ENCODE measurements at places on chromosomes 12 and 14. TPM values are rescaled to one million over a fixed set of nuclear protein-coding genes. Genes with fewer than 3 reads are reported as not detected.

DNA sequence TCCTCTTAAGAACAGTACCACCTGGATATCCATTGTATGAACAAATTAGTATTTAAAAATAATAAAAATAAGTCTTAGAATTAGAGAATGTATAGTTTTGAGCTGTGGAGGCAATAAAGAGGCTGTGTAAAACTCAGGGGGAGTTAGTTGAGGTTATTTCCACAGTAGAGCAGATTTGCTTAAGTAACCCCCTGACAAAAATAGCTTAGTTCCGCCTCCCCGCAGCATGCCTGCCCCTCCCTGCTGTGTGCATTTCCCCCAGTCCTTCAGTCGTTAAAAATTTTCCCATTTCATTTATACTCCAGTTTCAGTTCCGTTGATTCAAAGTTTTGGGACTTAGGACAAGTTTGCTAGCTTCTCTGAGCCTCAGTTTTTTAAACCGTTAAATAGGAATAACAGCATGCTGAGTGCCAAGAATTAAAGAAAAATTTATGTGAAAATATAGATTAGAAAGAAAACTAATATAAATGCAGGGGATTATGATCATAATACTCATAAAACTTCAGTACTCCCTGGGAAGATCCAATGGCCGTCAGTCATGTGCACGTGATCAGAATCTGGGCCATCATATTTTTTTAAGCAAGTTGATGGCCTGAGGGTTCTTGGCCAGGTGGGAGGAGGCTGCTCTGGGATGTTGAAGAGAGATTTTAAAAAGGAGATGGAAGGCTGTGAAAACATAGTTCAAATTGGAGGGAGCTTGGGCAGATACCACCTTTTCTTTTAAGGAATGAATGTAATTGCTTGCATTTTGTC, 14.5 kb upstream of the SLC38A2 start:
- no peaks in the 10 kb centered on the region for H3K27me3 ChIP-seq
- no peaks in the 10 kb centered on the region for H3K36me3 ChIP-seq
- peak overlapping the region; percentile 8 for H3K4me3 ChIP-seq
- no peak overlapping the region for H3K27ac ChIP-seq
- H3K4me1 ChIP-seq = peaks cover 31% of the 10 kb centered on the region
- no peak for DNase-seq

- no peak for DNase-seq
- H3K27me3 ChIP-seq = peaks cover 4% of the 10 kb centered on the region
- no peak overlapping the region for H3K4me3 ChIP-seq
- no peaks in the 10 kb centered on the region for H3K36me3 ChIP-seq
- H3K4me1 ChIP-seq = no peaks in the 10 kb centered on the region
- H3K27ac ChIP-seq = no peak overlapping the region
Measured at GRCh38 chr12:112868459-112869041, 38.2 kb upstream of the OAS1 start.

- H3K27me3 ChIP-seq = no peaks in the 10 kb centered on the region
- no peak overlapping the region for H3K4me3 ChIP-seq
- DNase-seq = no peak
- no peaks in the 10 kb centered on the region for H3K36me3 ChIP-seq
- no peaks in the 10 kb centered on the region for H3K4me1 ChIP-seq
Measured at GRCh38 chr12:31832740-31833729, 104.2 kb upstream of the AMN1 start.

The NGDN gene
- 27.2 TPM for total RNA-seq

DNA sequence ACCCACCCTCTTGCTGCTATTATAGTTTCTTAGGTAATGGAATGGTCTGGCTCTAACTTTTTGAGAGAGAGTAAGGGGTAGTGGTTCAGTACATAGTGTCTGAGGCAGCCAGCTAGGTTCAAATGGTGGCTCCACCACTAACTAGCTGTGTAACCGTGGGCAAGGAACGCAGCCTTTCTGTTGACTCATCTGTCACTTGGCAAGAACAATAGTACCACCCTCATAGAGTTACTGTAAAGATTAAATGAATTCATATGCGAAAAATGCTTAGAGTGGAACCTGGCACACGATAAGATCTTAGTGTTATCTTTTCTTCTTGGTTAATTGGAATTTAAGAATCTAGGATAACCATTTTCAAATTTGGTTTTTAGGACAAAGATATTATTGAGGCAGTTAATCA, 14.0 kb downstream of the CCDC62 start:
- no peaks in the 10 kb centered on the region for H3K4me1 ChIP-seq
- H3K27ac ChIP-seq = no peak overlapping the region
- no peak overlapping the region for H3K4me3 ChIP-seq
- no peaks in the 10 kb centered on the region for H3K36me3 ChIP-seq

DNA sequence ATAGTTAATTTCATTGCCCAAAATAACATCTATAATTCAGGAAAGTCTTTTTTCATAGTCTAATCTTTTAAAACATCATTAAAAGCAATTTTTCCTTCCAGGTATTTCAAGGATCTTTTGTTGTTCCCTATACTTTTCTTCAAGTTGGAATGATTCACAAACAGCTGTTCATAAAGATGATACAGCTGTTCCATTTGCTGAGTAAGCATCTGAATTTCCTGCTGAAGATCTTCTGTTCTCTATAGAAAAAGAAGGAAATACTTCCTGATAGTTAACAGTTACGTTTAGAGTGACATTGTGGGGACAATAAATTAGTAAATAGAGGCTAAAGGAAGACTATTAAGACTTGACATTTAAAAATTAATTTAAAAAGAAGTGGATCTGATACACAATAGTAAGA, 30.3 kb upstream of the ESR2 start:
- H3K27ac ChIP-seq = no peak overlapping the region
- no peaks in the 10 kb centered on the region for H3K27me3 ChIP-seq
- H3K4me3 ChIP-seq = no peak overlapping the region
- H3K4me1 ChIP-seq = no peaks in the 10 kb centered on the region
- DNase-seq = no peak

The SOCS2 gene
- total RNA-seq = 53.6 TPM

DNA sequence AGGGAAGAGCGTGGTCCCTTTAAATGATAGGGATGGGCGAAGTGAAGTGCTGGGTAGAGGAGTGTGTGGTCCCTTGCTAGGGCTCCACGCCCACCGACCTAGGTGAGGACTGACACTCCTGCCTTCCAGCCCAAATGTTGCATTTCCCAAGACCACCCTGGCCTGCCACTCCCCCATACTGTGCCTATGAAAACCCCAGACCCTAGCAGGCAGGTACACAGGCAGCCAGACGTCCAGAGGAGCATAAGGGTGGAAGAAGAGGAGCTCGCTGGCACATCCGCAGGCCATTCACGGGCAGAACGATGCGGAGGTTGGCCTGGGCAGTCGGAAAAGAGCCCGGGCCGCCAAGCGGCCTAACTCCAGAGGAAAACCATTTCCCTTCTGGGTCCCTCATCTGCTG, 817 bp upstream of the IPO8 start:
- H3K36me3 ChIP-seq = no peaks in the 10 kb centered on the region
- H3K4me3 ChIP-seq = no peak overlapping the region
- no peak for DNase-seq
- no peak overlapping the region for H3K27ac ChIP-seq
- peaks cover 31% of the 10 kb centered on the region for H3K4me1 ChIP-seq
- H3K27me3 ChIP-seq = no peaks in the 10 kb centered on the region

GRCh38 chr12:132313182-132313581, 16.2 kb downstream of the GALNT9 start:
- H3K27ac ChIP-seq = no peak overlapping the region
- peaks cover 4% of the 10 kb centered on the region for H3K27me3 ChIP-seq
- H3K4me1 ChIP-seq = no peaks in the 10 kb centered on the region
- no peak for DNase-seq

GRCh38 chr12:129903956-129904829, at the start of gene TMEM132D:
Gene TMEM132D (minus strand): TSS chr12:129904025.
- H3K36me3 ChIP-seq = no peaks in the 10 kb centered on the region
- DNase-seq = no peak
- H3K4me1 ChIP-seq = no peaks in the 10 kb centered on the region
- H3K27ac ChIP-seq = no peak within 1 kb of the TSS
- H3K27me3 ChIP-seq = peaks cover 27% of the 10 kb centered on the region
- H3K4me3 ChIP-seq = no peak within 1 kb of the TSS

The MANSC4 gene
- total RNA-seq = not detected

- no peaks in the 10 kb centered on the region for H3K4me1 ChIP-seq
- H3K27ac ChIP-seq = peak within 1 kb of the TSS; percentile 48
- H3K4me3 ChIP-seq = peak within 1 kb of the TSS; percentile 59
Measured at GRCh38 chr14:23183479-23183878, at the start of gene SLC7A8. Gene SLC7A8 (minus strand): TSS chr14:23183660. CDS start chr14:23182914, 746 bp downstream.

The MDGA2 gene
- not detected for total RNA-seq

- no peaks in the 10 kb centered on the region for H3K4me1 ChIP-seq
- no peaks in the 10 kb centered on the region for H3K36me3 ChIP-seq
- H3K4me3 ChIP-seq = no peak overlapping the region
- peaks cover 85% of the 10 kb centered on the region for H3K27me3 ChIP-seq
- no peak for DNase-seq
Measured at GRCh38 chr14:36508418-36509068, 11.5 kb downstream of the NKX2-1 start.

DNA sequence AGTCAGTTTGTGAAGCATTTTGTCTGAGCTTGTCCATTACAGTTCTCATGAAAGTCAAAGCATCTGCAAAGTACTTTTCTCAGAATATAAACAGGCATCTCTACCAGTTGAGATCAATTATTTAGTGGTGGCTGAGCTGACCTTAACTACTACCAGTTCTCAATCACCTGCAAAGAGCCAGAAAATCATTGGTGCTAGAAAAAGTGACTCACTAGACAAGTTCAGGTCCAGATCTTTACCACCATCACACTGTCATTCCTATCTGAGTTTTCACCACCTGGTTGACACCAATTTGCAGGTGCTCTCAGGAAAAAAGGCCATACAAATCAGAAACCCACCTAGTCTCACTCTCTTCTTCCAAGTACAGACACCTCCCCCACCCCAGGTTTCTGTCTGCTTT, 33.3 kb downstream of the ITPR2 start:
- no peaks in the 10 kb centered on the region for H3K27me3 ChIP-seq
- H3K27ac ChIP-seq = no peak overlapping the region
- DNase-seq = no peak
- no peaks in the 10 kb centered on the region for H3K36me3 ChIP-seq
- H3K4me1 ChIP-seq = peaks cover 38% of the 10 kb centered on the region

The R3HDM2 gene
- total RNA-seq = 50.1 TPM

The LAG3 gene
- total RNA-seq = 0.27 TPM

- no peak overlapping the region for H3K27ac ChIP-seq
- H3K36me3 ChIP-seq = no peaks in the 10 kb centered on the region
- H3K27me3 ChIP-seq = no peaks in the 10 kb centered on the region
- no peaks in the 10 kb centered on the region for H3K4me1 ChIP-seq
Measured at GRCh38 chr14:32608857-32609256, 279.8 kb downstream of the AKAP6 start.

- no peaks in the 10 kb centered on the region for H3K4me1 ChIP-seq
- no peaks in the 10 kb centered on the region for H3K36me3 ChIP-seq
- no peak overlapping the region for H3K4me3 ChIP-seq
- H3K27ac ChIP-seq = no peak overlapping the region
- no peak for DNase-seq
Measured at GRCh38 chr14:100576091-100577085, 10.8 kb downstream of the BEGAIN start.

DNA sequence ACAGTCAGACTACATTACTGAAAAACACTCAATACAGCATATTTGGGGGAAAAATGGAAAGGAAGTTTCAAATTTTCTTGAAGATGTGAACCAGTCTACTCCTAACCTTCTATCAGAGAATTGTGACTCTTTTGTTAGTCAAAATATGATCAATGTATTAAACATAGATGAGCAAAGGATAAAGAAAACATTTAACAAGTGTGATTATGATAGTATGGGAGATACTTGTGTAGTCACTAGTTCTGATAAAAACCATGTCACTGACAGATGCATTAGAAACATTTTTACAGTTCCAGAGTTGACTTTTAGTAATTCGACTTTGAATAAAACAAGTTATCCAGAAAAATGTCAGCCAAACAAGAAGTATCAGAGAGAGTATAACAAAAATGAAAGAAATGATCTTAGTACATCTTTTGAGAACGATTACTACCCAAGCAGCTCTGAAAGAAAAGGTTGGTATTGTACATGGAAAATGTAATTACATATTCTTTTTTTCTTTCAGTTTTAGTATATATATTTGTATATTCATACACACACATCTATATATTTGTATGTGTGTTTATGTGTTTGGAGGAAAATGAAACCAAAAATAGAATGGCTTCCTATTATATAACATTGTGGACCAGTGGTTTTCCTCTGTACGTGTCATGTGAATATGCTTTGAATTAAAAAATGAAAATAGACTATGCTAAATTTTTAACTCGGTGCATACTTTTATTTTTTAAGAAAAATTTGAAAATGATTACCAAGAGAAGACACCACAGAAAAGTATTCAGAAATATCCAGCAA, 63.3 kb upstream of the ABCD2 start:
- peak overlapping the region; percentile 7 for H3K4me3 ChIP-seq
- no peak for DNase-seq
- no peak overlapping the region for H3K27ac ChIP-seq
- no peaks in the 10 kb centered on the region for H3K4me1 ChIP-seq

The DHRS2 gene
- not detected for total RNA-seq

- peaks cover 29% of the 10 kb centered on the region for H3K4me1 ChIP-seq
- H3K27ac ChIP-seq = peak overlapping the region; percentile 85
- H3K4me3 ChIP-seq = peak overlapping the region; percentile 67
- DNase-seq = peak; percentile 65
- H3K27me3 ChIP-seq = no peaks in the 10 kb centered on the region
Measured at GRCh38 chr14:21070610-21071224, 613 bp downstream of the ARHGEF40 start.

DNA sequence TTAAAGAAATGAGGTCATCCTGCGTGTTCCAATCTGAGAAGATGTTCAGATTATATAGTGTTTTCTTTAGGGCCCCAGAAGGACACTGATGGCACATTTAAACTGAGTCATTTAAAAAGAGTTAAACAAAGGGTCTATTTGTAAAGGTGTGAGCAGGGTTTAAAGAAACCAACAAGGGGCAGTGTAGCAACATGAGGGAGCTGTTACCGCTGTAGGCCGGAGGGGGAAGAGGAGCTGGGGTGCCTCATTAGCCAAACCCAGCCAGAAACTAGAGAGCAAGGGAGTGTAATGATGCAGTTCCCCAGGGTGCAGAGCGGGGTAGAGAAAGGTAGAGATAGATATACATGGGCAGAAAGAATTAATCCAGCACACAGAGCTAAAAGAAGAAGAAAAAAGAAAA, 160.4 kb downstream of the TBX5 start:
- H3K27me3 ChIP-seq = peaks cover 27% of the 10 kb centered on the region
- no peak overlapping the region for H3K4me3 ChIP-seq
- no peaks in the 10 kb centered on the region for H3K36me3 ChIP-seq
- H3K4me1 ChIP-seq = no peaks in the 10 kb centered on the region

GRCh38 chr12:131675126-131676080, 35.5 kb upstream of the SFSWAP start:
- H3K4me3 ChIP-seq = no peak overlapping the region
- no peaks in the 10 kb centered on the region for H3K36me3 ChIP-seq
- DNase-seq = no peak
- no peak overlapping the region for H3K27ac ChIP-seq

- no peaks in the 10 kb centered on the region for H3K36me3 ChIP-seq
- no peaks in the 10 kb centered on the region for H3K4me1 ChIP-seq
- H3K27ac ChIP-seq = no peak overlapping the region
- no peaks in the 10 kb centered on the region for H3K27me3 ChIP-seq
Measured at GRCh38 chr12:87344699-87345098, 684.5 kb downstream of the C12orf50 start.

GRCh38 chr12:53804429-53804828, 52.6 kb upstream of the CISTR start:
- DNase-seq = no peak
- H3K4me1 ChIP-seq = no peaks in the 10 kb centered on the region
- H3K4me3 ChIP-seq = no peak overlapping the region
- H3K27ac ChIP-seq = no peak overlapping the region
- H3K36me3 ChIP-seq = no peaks in the 10 kb centered on the region
- H3K27me3 ChIP-seq = peaks cover 17% of the 10 kb centered on the region

Measured in adrenal gland (tissue), 19 donors.